HS-5 (cell line): ENCODE measurements at places on chromosomes 7 and 10.
A peak's percentile ranks its signal among the peaks of the same experiment; 100 is the strongest.

DNA sequence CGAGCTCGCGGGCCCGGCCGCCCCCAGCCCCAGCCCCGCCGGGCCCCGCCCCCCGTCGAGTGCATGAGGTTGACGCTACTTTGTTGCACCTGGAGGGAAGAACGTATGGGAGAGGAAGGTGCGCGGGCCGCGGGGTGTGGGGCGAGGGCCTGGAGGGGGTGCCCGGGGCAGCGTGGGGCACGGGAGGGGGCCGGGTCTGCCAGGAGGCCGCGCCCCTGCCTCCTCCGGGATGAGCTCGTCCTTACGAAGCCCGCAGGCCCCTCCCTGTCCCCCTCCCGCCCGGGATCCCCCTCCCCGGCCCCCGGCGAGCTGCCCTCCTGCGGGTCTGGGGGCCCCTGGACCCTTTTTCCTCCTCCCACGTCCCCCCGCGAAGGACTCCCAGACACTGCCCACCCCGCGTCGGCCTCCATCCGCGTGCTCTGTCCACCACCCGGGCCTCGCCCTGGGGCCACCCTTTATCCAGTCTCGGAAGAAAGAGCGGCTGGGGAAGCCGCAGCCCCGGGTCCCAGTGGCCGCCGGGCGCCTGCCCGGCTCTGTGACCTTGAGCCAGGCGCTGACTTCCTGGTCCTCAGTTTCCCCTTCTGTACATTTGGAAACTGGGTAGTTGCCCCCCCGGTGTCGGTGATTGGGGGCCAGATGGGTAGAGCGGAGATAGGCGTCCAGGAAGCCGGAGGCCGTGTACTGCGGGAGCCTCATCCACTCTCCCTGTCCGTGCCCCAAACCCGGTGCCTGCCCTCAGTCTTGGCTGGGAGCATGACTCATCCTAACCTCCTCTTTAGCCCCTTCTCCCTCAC is 521 bp downstream of the LIMK1 start:
- peak; percentile 35 for DNase-seq

- DNase-seq: no peak
These were observed 64.2 kb downstream of the TRIL start for GRCh38 chr7:28893888-28894287.

DNA sequence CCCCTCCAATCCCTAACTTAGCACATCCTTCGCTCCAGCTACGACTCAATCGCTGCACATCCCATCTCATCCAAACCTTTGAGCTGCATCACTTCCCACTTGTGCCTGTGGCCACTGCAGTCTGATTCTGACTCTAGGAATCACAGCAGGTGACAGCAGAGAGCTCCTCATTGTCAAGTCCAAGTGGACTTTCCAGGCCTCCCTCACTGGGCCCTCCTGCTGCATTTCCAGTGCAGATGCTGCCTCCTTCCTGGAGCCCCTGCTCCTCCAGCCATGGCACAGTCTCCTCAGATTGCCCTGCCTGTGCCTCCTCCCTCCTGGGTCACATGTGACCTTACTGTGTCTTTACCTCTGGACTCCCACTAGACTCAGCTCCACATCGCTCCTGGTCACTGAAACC is 157.3 kb downstream of the USP6NL start:
- no peak for DNase-seq

GRCh38 chr7:133854739-133855138 is 272.4 kb upstream of the LRGUK start:
- DNase-seq: peak; percentile 25

DNA sequence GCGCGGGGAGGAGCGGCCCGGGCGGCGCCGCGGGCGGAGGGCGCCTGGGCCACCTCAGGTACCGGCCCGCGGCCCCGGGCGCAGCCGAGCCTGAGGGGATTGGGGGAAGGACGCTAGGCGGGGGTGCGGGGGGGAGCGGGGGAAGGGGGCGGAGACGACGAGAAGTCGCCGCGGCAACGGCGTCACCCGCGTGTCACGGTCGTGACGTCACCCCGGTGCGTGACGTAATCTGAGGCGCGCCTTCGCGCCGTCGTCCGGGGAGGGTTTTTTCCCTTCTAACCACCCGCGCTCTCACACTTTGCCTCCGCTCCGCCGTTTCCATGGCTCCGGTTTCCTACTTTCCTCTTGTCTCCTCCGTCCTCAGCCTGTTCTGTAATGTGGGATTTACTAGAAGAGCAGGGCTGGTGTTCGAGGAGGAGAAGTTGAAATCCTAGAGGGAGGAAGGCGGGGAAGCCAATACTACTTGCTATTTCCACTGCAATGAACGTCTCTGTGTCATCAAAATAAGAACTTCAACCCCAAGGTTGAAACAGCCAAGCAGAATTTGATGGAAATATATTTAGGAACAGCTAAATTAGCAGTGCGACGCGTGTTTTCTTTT is at the start of gene BRAF:
TSS of gene BRAF (minus strand) at position 109 of the 601 bp plus-strand sequence. CDS start 226 bp downstream, outside the sequence.
- DNase-seq: peak; percentile 53

DNA sequence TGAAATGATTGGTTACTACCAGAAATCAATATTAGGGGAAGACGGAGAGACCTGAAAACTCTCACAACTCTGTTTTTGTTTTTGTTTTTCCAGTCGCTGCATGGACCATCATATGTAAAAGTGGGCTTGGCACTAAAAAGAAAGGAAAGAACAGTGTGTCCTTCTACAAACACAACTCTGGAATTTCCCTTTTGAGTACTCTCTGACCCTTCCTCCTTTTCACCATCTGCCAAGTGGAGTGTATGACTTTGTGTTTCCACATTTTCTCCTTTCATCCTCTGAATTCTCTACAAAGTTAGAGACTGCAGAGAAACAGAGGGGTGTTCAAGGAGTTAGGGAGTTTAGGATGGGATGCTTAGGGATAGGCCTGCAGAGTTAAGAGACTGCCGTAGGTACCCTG is 92.0 kb downstream of the MDFIC start:
- DNase-seq: no peak

- DNase-seq: peak; percentile 2
These were observed 159.5 kb downstream of the PPP1R9A start for GRCh38 chr7:95066737-95067530.

DNA sequence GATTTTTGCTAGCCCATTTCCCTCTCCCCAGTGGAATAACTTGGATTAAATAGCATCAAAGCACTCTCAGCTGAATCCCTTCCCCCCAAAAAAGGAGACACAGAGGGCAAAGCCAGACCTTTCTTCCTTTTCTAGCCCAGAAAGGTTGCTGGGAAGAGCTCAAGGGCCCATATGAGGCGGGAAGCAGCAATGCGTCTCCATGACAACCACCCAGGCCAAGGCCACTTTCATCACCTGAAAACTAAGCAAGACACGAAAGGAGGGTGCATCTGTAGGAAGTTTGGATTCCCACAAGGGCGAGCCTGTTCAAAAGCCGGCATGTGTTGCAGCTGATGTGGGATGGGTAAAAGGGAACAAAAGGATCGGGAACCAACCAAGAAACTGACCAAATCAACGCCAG is 229.1 kb downstream of the PLXNA4 start:
- DNase-seq: no peak

DNA sequence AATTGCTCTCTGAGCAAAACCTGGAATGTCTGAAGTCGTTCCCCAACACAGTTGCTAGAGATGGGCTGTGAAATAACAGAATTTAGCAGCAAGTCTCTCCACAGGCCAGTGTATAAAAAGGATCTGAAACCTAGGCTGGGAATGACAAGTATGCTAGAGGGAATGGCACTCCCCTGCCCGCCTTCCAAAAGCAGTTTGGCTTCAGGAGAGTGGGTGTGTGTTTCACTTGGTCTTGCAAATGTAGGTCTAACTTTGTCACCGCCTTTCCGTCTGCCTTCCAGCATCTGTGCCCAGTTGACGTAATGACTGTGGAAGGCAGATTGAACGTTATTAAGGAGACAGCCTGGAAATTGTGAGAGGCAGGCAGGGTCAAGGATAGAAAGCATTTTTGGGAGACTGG is 18.0 kb upstream of the MTURN start:
- DNase-seq: no peak

DNA sequence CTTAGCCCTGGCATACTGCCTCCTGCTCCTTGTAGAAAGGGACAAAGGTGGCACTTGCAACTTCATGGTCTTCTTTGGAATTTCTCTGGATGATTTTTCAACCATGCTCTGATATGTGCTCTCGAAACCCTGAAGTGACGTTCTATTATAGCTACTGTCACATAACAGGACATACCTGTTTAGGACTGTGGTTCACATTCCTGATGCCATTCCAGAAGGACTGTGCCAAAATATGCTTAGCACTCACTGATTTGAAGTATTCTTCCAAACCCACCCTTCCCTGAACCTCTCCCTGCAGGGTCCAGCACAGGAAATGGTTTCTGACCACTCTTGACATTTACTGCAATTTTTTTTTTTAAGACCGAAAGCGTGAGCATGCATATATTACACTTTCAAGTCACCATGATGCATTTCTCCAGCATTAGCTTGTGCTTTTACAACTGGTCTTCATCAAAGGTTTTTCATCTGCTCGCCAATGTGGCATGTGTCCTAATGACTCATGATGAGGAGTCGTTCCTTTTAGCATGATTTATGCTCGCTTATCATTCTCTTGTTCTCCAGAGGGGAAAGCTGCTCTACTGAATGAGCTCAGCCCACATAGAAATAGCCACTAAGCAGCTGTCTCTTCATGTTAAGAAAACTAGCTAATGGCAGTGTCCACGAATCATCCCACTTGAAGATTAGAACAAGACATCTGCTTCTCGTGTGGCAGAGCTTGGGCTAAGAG is 135.2 kb downstream of the ADAM12 start:
- DNase-seq: peak; percentile 97

GRCh38 chr10:72784551-72785351 is 92.8 kb downstream of the MCU start:
- no peak for DNase-seq

DNA sequence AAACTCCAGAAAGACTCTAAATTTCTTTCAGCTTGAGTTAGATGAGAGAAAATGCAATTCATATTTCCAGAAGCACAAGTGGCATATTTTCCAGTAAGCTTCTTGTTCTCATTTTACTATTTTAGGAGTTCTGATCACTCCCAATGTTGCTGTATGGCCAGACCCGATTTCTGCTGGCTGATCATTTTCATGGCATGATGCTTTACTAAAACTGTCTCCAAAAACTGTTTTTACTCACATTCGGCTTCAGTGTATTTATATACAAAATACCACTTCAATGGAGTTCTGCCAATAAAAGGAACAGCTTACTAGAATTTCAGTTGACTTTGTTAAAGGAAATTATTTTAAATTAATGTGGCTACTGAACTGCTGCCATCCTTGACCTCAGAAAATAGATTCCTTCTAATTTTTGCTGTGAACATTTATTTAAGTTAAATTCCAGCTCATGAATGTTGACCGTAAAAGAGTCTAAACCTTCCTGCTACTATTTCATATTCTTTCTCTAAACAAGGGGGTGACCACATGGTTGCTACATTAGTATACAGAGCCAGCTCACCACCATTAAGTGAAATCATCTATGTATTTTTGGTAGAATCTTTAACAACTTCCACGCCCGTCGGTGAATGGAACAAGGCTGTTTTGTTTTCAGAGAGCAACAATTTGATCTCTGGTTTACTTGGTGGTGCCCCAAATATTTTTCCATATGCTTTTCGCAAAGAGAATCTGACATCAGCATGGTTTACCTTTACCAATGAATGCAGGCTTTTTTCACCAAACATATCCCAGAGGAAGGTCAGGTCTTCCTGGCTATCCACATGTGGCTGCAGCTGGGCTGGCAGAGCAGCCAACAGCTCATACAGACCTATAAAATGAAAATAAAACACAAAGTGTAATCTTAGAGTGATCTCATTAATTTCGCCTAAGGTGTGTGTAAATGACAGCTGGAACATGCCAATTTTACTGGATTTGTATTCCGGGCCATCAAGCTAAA is 101.2 kb downstream of the MPP7 start:
- no peak for DNase-seq

DNA sequence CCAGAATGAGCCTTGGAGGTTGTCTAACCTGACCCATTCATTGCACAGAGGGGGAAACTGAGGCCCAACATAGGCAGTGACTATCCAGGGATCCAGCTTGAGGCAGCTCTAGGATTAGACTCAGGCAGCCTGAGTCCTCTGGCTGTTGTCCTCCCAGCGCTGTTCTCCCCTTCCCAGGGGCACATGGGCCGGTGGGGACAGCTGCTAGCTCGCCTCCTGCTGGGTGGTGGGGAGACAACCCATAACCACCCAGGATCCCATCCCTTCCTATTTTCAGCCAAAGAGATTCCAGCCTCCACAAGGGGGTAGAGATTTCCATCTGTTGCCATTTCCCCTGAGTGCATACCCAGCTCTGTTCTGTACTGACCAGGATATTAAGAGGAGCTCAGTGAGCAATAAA is 145.1 kb upstream of the GPR26 start:
- DNase-seq: no peak

GRCh38 chr10:5776136-5776880 is 36.9 kb downstream of the GDI2 start:
- DNase-seq: no peak

DNA sequence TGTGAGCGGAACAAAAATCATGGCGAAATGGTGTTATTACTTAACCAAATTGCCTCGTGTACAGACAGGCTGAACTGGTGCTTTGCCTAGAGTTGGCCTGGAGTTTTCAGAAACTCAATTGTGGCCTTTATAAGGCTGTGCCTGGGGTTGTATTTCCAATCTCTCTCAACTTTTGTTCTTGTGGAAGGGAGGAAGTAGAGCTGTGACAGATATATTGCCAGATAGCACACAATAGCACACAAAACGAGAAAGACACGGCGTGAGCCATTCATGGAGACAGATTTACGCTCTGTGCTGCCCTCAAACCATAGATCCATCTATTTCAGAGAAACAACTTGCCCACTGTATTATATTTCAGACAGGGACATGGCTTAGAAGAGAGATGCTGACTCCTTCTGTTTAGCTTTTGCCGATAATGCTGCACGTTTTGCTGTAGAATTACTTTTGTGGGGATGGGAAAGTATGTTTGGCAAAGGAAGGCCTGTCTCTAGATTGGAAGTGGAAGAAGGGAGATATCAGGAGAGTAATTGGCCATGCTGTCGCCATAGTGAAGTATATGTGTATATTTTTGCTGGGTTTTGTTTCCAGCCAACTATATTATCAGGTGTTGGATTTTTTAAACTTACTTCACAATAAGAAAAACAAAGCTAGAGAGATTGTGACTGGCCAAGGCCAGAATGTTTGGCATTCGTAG is 80.4 kb downstream of the AUTS2 start:
- DNase-seq: no peak

- no peak for DNase-seq
These were observed 102.8 kb downstream of the POLL start for GRCh38 chr10:101485207-101485606.

- DNase-seq: no peak
These were observed 52.3 kb downstream of the SHTN1 start for GRCh38 chr10:116952729-116953128.

GRCh38 chr7:122143376-122143750 is 686 bp downstream of the AASS start:
- no peak for DNase-seq

- DNase-seq: no peak
These were observed 28.9 kb downstream of the PDLIM1 start for GRCh38 chr10:95261926-95262325.

GRCh38 chr7:46658281-46658680 is 737.2 kb upstream of the IGFBP3 start:
- no peak for DNase-seq

DNA sequence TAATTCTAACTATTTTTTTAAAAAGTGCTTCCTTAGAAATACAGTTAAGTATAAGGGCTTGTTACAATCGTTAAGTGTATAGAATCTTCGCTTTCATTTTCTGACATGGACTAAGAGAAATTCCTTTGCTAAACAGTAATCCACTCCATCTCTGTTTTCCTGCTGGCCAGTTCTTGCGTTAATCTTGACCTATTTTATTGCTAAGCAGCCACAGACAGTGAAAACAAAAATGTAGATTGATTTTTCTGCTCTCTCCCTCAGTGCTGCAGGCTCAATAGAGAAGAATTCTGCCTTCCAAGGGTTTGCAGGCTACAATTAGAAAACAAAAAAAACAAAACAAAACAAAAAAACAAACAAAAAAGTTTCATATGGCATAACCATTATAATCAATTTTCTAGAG is 310.4 kb upstream of the ADARB2 start:
- DNase-seq: no peak
